ENCODE measurements at places on chromosomes 2 and 18.
A peak's percentile ranks its signal among the peaks of the same experiment; 100 is the strongest.

- no peak for DNase-seq
Observed at GRCh38 chr2:14451312-14451711, 181.2 kb upstream of the LRATD1 start.

DNA sequence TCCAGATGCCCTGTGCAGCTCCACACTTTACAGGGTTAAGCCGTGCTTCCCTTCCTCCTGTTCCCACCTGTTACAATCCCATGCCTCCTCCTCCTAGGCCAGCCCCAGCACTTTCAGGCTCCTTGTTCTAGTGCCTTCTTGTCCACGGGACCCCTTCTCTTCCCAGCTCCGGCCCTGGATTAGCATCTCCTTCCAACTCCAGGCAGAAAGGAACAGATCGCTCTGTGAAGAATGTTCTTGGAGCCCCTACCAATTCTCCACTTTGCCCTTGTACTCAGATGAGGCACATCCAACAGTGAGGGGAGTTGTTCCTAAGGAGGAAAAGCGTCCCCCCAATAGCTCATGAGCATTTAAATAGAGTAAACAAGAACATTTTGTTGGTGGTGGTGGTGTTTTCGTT, 72.7 kb downstream of the CABLES1 start:
- no peak for DNase-seq

DNA sequence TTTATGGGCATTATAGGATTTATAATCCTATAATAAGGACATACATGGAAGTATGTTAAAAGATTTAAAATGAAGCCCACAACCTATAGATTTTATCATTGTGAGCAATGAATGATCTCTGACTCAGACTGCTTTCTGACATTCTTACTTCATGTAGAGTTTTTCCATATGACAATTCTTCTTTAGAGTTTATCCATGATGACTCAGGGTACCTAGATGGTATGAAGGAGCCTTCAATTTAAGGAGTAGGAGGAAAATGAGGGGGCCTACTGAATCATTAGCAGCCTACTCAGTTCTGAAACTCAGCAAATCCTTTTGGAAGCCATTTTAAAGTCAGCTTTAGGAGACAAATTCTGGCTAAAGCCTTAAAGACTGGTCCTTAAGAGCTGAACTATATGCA, 10.4 kb downstream of the PELI1 start:
- DNase-seq = no peak

DNA sequence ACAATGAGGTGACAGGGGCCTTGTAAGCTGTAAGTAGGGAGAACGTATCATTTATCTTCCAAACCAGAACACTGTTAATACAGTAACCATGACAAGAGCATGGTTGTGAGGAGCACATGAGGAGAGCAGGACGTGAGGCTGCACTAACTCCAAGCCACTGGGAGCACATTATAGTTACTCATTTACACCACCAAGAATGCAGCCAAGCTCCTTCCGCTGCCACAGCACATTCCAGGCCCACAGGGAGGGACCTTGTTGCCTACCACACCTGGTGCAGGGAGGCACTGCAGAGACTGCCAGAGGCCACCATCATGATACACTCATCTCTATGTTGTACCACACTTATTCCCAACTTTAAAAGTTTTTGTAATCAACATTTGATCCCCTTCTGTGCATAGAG, 13.5 kb upstream of the SFXN5 start:
- DNase-seq = no peak

GRCh38 chr18:63869851-63870250, 17.7 kb upstream of the SERPINB2 start:
- no peak for DNase-seq

DNA sequence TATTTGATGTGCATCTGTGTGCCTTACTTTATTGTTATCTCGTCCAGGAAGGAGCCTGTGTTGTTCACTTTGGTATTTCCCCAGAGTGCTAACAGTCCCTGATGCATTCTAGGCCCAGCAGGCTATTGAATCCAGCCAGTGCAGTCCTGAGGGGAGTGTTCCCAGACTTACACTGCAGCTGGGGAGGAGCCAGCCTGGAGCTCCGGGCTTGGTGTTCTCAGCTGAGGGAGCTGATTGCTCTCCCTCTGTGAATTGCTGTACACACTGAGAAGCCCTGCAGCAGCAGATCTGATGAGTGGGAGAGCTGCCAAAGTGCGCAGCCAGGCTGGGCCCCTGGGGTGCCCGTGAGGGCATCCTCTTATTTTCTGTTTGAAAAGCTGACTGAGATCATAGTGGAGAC, 159.2 kb downstream of the GALNT3 start:
- peak; percentile 90 for DNase-seq

- DNase-seq = no peak
Observed at GRCh38 chr2:32652555-32653209, 24.8 kb downstream of the TTC27 start.

DNA sequence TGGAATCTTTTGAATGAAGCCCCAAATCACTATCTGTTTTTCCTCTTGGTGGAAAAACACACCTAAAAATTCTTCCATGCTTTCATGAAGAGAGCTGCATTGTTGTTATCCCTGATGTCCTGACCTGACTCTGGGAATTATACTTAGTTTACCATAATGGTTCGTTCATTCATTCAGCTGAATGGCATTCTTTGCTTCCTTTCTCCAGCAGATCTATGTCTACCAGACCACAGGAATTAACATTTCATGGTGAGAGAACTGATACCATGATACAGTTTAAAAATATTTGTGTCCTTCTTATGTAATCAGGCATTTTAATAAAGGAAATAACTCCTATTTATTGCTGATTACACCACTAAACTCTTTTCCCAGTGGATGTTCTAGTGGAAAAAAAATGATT, 11.1 kb upstream of the SLC4A10 start:
- no peak for DNase-seq

DNA sequence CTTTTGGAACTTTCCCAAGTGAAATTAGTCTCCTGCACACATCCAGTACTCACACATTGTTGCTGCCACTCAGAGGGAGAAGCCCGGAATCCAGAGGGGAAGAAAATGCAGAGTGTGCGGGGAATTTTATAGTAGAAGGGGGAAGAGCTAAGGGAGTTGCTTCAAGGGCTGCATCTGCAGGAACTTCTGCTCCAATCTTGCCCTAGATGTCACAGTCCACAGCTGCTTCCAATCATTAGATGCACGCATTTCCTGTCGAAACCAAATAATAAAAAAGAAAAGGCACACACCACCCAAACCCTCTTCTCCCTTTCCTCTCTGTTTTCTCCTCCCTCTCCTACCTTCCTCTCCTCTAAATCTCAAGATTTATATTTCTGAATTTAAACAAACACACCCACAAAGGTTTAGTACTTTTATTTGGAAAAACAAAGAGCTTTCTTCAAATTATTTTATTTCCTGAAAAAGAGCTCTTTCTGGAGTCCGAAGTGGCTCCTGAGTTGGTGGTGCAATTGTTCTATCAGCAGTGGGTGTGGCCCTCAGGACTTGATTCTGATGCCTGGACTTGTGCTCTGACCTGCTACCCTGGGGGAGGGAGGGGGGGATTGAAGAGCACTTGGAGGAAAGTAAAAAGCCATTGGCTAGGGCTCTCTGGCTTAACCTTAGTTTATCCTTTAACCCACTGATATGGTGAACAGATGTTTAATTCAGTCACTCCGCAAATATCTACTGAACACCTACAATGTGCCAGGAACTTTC, 72.0 kb downstream of the KCNE4 start:
- no peak for DNase-seq

DNA sequence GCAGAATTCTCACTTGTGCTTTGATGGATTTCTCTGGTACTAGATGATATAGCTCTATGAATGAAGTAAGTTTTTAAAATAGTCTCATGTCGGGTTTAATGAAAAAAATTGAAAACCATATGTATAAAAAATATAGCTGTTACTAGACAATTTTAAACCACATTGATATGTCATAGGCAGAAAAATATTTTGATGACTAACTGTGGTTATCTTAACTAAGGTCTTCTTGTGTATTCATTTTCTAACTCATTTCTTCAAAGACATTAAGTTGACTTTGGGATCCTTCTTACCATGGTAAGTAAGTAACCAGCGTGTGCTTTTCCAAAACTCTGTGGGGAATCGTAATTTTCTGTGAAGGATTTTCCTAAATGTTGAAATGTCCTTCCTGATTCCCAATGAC, 160.9 kb upstream of the COL3A1 start:
- DNase-seq = no peak

- no peak for DNase-seq
Observed at GRCh38 chr2:47602996-47603395, 179.9 kb upstream of the MSH6 start.

GRCh38 chr2:198106621-198107385, 302.4 kb downstream of the PLCL1 start:
- DNase-seq = no peak

GRCh38 chr2:203948733-203949132, 12.2 kb downstream of the ICOS start:
- DNase-seq = no peak

- DNase-seq = peak; percentile 64
Observed at GRCh38 chr2:6103949-6104348, 411.8 kb downstream of the SOX11 start.

DNA sequence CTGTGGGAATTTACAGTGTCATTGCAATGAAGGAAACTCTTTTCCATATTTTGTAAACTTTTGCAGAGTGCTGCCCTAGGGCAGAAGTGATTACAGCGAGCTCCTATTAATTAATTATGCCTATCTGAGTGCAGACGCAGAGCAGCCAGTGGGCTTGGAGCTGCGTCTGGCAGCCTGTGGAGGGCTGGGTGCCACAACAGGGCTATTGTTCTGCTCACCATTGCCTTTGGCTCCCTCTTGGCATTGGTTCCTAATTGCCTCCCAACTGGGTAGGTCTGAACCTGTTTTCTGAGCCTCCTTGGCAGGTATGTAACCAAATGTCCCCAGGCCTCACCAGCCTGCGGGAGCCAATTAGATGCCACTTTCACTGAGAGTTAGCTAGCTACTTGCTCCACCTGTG, 25.6 kb upstream of the ITGB6 start:
- DNase-seq = peak; percentile 32

DNA sequence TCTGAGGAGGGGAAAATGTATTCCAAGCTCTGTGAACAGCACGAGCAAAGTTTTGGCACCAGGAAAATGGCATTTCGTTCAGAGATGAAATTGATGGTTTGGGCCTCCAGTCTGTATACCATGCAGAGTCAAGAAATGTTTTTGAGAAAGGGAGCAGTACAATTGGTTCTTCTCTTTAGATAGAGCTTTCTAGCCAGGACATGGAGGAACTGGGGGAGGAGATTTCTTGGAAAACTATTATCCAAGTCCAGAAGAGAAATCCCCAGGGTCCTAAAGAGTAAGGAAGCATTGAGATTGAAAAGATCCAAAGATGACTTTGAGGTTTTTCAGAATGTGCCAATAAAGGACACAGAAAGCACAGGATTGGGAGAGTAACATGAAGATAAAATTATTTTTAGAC, 432.4 kb downstream of the TNS1 start:
- no peak for DNase-seq

DNA sequence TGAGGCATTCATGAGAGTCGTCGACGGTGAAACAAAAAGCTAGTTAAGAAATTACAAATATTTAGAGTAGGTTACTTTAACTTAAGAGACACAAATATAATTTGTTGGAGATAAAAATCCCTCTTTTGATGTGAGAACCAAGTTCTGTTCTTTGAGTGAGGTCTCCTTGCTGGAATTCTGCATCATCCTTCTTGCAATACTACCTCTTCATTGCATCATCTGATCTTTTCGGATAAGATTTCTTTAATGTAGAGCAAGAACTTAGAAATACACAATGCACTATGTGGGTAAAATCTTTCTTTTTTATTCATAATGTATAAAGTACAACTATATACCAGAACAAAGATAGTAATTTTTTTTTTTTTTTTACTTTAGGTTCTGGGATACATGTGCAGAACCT, 118.4 kb downstream of the ARL4C start:
- DNase-seq = no peak

- no peak for DNase-seq
Observed at GRCh38 chr2:55357927-55358326, 61.7 kb downstream of the CCDC88A start.
